ENCODE measurements at places on chromosomes 6 and 20.
A peak's percentile ranks its signal among the peaks of the same experiment; 100 is the strongest.

DNA sequence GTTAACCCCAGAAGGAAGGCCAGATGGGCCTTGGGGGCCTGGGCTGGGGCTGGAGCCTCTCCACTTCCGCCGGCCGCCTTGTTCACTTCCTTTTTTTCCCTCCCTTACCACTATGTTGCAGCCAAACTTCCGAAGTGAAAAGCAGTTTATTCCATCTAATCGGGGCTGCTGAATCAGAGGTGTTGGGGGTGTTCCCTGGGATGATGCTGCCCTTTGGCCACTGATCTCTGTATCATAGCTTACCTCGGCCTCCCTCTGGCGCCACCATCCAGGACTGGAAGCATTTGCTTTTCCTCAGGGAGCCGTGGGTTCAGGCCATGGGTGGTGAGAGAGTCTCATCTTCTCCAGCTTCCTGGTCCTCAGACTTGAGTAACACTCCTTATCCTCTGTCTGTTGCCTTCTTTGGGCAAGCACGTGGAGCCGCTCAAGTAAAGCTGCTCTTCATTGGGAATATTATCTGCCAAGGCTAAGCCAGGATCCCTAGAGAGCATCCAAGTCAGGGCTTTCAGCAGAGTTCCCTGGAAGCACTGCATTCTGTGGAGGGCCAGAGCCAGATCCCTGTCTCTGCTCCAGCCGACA is 39.6 kb downstream of the SLX4IP start:
- DNase-seq: no peak

DNA sequence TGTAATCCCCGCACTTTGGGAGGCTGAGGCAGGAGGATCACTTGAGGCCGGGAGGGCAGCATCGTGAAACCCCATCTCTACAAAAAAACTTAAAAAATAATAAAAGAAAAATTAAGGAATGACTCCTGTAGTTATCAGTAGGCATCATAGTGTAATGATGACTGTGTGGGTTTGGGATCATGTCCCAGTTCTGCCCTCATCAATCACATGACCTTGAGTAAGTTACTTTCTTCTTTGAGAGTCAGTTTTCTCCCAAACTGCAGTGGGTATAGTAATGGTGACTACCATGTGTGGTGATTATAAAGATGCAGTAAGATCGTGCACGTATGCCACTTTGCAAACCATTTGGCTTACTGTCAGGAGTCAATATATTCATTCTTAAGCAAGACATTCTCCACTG is 89.2 kb downstream of the TXNDC5 start:
- DNase-seq: no peak

DNA sequence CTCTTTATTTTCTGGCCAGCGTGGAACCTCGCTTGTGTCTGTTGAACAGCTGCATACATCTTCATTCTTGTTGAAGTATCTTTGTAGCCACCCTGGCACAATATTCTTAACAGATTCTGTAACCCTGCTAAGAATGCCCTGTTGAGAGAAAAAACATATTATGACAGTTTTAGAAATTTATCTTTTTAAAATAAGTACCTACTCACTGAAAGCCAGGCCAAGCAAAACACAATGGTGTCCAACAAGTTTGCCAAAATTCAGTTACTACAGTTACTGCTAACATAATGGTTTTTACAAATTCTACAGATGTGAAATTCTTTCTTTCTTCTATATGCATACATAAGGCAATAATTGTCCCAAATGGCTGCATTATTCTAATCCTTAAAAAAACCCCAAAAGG is 18.2 kb downstream of the NUP153 start:
- DNase-seq: no peak

GRCh38 chr20:53677447-53678314 is 84.0 kb upstream of the ZNF217 start:
- DNase-seq: peak; percentile 33

DNA sequence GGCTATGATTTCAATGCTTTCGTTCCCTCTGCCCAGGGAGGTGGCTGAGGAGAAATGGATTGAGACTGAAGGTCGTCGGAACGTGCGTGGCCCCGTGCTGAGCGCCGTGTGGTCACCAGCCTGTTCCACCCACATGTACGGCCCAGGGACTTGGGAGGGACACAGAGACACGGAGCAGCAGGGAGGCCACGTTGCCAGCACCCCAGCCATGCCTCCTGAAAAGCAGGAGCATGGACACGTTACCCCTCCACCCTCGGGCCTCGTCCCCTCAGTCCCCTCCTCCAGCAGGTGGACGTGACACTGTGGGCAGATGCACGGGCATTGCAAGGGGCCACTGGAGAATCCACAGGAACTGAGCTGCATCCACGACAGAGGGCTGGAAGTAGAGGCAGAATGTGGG is 133.1 kb upstream of the CST7 start:
- DNase-seq: no peak

- peak; percentile 98 for DNase-seq
Observed at GRCh38 chr6:46170357-46171289, at the start of gene ENPP5. Gene ENPP5 (minus strand): TSS chr6:46170980. CDS start chr6:46168262, 2,718 bp downstream.

All from iPS-NIHi11 (cell line).